ENCODE measurements at places on chromosomes 3 and 15.

GRCh38 chr15:26182441-26182840 lies 319.3 kb upstream of the ATP10A start:
- no peak for DNase-seq

- DNase-seq, result no peak
Observed at GRCh38 chr3:50137531-50137930, 17.6 kb upstream of the SEMA3F start.

DNA sequence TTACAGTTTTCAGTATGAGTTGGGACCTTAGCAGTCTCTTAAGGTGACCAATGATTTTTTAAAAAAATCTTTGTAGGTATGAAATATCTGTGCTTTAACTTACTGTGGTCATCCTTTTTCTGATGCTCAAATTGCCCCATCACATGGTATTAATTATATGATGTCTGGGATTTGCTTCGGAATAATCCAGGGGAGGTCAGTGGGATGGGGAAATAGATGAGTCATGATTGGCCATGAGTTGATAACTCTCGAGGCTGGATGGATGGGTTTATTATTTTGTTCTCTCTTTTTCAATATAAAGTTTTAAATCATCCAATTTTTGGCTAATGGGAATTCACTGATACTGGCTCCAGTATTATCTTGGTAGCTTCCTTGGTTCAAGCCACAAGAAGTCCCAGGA lies 370.3 kb upstream of the TPM1 start:
- DNase-seq, result no peak

DNA sequence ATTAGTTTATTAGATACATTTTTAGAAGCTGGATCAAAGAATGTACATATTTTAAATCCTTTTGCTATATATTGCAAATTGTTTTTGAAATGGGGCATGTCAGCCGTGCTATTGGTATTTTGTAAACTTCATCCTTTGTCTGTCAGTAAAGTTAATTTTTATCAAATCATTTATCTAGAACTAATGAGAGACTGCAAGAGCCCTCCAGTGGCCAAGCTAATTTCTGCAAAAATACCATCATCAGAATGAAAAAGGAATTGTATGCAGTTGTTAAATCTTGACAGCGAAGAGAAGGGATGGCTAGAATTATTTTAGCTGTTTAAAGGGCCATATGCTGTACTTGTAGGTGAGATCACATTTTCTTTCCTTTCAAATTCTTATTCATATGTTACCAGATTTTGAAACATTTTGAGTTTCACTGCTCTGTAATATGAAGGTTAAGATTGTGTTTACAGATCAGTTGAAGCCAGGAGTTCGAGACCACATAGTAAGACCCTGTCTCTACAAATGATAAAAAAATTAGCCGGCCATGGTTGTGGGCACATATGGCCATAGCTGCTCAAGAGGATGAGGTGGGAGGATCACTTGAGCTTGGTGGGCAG lies 8.1 kb upstream of the CLDN11 start:
- DNase-seq, result peak; percentile 29

DNA sequence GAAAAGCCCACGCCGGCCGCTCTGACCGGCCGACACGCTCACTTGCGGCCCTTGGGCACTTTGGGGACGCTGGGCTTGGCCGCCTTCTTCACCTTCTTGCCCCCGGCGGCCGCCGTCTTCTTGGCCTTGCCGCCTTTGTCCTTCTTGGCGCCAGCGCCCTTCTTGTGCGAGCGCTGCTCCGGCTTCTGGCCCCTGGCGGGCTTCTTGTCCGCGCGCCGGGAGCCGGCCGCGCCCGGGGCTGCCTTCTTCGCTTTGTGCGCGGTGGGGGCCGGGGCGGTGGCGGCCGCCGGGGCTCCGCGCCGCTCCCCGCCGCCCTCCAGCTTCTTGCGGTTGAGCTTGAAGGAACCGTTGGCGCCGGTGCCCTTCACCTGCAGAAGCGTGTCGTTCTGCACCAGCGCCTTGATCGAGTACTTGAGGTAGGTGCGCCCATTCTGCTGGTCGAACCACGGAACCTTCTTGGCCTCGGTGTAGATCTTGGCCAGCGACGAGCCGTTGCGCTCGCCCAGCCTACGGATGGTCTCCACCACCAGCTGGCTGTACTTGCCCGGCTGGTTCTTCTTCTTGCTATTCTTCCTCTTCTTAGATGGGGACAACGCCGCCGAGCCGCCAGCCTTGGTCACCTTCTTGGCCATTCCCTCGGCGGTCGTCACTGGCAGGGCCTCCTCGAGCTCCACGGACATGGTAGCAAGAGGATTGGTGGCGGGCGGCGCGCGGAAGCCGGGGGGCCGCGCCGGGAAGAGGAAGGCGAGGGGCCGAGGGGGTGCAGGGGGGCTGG lies 36.7 kb downstream of the HMCES start:
- peak; percentile 46 for DNase-seq

DNA sequence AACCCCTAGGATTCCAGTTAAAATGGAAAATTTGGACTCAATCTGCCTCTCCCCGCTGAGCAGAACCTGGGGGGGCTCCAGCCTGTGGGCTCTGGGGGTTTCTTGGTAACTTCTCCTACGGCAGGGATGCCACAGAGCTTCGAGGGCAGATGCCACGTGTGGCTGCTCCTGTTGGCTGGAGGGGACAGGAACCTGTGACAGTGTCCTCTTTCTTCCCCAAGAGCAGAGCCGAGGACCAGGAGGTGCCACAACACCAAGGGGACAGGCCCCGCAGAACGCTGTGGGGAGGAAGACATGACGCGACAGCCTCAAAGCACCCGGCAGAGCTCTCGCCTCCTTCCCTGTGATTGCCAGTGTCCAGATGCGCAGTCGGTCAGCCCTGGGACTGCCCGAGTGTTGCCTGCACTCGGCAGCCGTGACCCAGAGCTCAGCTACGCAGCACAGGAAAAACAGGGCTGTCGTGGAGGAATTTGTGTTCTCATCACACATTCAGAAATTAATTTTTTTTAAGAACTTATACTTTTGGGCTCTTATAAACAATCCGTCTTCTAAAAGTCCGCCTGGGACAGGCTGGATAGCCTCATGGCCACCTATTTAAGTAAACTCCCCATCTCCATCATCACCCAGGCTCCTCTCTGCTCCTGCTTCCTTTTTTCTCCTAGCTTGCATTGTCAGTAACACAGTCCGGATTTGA lies 131.9 kb upstream of the MEF2A start:
- no peak for DNase-seq

- no peak for DNase-seq
Observed at GRCh38 chr3:150965436-150965835, 7.1 kb downstream of the CLRN1 start.

GRCh38 chr15:68316061-68316804 lies 38.7 kb downstream of the FEM1B start:
- DNase-seq, result no peak

DNA sequence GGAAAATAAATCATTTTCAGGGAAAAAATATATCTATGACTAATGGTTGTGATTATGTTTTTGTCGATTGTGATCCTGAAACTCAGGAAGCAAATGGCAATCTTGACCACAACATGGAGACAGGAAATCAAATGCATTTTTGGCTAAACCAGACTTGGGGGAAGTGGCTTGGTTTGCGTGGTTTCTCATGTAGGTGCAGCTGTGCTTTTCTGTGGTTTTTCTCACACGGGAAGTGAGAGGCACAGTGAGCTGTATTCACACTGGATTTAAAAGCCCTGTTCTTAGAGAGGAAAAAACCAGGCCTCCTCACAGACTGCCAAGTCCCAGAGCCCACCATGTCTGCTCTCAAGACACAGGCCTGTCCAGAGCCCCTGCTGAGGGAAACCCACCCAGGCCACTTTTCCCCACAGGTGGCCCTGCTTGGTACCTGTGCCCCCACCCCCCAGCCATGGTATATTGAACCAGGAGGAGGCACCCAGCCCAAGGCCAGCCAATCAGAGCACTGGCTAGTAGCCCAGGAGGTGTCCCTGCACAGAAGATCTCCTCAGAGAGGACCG lies 46.1 kb downstream of the BTD start:
- peak; percentile 65 for DNase-seq

GRCh38 chr15:45641999-45642932 lies 7.4 kb downstream of the SQOR start:
- peak; percentile 25 for DNase-seq

DNA sequence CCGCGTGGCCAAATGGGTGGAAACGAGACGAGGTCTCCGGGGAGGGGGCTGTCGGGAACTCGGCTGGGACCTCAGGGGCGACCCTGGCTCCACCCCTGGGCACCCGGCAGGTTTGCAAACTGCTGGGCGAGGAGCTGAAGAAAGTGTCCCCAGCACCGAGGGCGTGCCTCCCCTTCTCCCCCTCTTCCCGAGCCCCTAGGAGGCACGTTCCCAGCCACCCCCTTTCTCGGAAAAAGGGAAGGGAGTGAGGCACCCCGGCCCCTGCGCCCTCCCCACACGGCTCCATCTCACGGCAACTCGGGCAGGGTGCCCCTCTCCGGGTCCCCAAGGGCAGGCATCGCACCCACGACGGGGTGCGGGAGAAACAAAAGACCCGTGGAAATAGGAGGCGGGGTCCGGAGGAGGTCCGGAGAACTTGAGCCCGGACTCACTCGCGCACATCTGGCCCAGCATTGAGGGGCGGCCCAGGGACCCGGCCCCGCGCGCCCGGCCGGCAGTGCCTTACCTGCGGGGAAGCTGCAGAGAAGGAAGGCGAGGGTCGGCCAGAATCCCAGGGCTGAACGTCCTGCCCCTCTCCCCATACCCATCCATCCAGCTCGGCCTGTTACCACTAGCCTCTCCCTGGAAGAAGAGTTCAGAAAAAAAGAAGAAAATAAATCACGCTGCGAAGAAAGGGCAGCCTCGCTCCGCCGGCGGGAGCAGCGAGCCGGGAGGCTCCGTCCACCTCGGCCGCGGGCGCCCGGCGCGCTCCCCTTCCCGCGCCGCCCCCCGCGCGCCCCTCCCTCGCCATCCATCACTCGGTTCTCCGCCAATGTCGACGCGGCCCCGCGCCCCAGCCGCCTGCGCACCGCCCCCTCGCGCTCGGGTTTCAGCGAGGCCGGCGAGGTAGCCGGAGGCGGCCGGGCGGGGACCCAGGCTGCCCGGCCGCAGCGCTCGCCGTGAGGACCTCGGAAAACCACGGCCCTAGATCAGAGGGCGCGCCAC lies 16.3 kb downstream of the RGMA start:
- no peak for DNase-seq

GRCh38 chr3:106577241-106577640 lies 708.4 kb upstream of the CBLB start:
- DNase-seq, result no peak

DNA sequence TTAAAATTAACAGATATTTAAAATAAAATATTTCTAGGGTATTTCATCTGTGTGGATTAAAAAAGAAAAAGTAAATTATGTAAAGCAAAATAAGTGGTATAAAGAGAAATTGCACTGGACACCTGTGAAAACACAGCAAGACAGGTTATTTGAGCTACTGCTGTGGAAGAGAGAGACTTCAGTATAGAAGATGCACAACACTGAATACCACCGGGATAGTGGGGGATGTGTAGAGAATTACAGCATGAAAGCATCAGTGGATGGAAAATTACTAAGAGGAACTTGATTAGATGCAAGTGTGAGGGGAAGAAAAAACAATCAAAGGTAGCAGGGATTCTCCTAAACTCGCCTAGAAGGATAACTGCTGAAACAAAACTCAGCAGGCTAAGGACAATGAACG lies 1242.5 kb upstream of the GBE1 start:
- DNase-seq, result no peak

DNA sequence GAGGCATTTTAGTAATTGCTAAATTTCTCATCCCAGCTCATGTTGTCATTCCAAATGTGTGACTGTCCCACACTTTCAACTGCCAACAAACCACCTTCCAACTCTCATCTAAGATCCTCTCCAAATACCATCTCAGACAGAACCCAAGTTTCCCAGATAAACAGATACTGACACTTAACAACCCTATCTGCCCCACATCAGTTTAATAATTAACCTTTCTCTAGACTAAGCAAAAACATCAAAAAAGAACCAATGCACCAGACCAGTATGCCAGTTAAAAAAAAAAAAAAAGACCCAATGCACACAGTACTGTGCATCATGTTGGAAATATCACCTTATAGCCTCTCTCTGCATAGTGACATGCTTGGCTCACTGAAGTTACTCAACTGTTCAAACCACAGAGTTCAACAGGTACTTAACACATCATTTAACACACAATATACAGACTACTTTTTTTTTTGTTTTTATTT lies 5.5 kb downstream of the SFMBT1 start:
- no peak for DNase-seq

DNA sequence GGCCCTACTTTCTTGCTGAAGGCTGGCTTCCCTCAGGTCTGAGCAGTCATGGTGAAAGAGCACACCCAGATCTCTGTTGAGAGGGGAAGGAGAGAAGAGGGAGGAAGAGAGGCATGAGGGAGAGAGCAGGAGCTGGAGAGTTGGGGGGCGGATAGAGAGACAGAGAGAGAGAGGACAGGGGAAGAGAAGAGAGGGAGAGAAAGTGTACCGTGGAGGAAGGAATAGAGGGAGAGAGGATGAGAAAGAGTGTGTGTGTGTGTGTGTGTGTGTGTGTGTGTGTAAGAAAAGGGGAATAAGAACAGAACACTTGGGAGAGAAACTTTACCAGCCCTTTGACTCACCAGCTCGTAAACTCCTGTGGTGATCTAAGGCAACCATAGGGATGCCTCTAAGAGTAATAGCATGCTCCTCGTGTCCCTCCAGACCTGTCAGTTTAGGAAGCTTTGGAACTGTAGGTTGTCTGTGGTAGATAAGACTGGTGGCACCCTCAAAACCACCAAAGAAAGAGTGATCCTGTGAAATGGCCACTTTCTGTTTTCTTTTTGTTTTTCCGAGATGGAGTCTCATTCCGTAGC lies 18.2 kb downstream of the ZNF592 start:
- no peak for DNase-seq

DNA sequence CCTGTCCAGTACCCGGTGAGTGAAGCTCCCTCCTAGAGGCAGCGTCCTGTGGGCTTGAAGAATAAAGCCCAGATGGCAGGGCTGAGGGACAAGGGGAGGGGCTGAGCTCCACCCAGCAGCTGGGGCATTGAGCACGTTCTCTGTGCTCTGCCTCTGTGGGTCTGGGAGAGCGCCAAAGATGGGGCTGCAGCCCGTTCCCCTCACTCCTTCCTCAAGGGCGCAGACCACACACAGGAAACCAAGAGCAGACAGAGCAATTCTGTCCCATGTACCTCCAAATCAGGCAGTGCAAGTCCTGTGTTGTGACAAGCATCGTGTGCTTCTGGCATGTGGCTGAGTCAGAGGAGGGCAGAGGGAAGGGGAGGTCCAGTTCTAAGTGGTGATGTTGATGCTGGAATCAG lies 15.7 kb upstream of the KIF23 start:
- no peak for DNase-seq

DNA sequence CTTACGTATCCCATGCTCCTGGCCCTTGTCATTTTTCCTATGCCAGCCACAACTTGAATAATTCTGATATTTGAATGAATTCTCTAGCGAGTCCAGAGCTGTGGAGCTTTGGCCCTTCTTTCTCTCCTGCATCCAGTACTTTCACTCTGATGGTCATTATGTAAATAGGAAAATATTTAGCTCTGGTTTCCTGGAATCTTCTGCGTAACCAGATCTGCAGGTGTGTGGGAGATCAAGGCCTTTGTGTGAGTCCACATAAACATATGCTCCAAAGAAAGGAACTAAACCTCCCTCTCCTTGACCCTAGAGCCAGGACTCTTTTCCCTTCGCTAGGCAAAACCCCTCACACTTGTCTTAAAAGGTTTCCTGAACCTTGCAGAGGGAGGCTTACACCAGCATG lies 132.5 kb upstream of the THBS1 start:
- DNase-seq, result no peak

Measured in suppressor macrophage treated with lipopolysaccharide for 4 hours (primary cell).